Skeletal muscle cell (primary cell): ENCODE measurements at places on chromosomes 16 and 17.

GRCh38 chr17:35174835-35175334, 19.3 kb downstream of the SLC35G3 start:
- DNase-seq, result no peak

GRCh38 chr16:76583945-76584344, 306.7 kb downstream of the CNTNAP4 start:
- DNase-seq, result no peak

GRCh38 chr16:2971134-2971984, 2.2 kb downstream of the PAQR4 start:
- DNase-seq, result no peak

DNA sequence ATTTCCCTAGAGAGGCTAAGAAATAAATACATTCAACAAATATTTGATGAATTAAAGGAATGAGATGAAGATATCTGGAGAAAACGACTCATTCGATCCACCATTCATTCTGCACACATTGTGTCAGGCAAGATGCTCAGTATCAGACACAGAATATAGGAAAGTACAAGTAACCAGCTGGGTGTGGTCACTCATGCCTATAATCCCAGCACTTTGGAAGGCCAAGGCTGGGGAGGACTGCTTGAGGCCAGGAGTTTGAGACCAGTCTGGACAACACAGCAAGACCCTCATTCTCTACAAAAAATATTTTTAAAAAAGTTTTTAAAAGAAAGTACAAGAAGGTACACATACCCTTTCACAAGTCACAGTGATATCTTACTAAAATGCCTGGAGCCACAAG, 42.3 kb downstream of the CRLF3 start:
- no peak for DNase-seq

- DNase-seq, result no peak
Measured at GRCh38 chr16:72428681-72429376, 256.9 kb upstream of the PMFBP1 start.

DNA sequence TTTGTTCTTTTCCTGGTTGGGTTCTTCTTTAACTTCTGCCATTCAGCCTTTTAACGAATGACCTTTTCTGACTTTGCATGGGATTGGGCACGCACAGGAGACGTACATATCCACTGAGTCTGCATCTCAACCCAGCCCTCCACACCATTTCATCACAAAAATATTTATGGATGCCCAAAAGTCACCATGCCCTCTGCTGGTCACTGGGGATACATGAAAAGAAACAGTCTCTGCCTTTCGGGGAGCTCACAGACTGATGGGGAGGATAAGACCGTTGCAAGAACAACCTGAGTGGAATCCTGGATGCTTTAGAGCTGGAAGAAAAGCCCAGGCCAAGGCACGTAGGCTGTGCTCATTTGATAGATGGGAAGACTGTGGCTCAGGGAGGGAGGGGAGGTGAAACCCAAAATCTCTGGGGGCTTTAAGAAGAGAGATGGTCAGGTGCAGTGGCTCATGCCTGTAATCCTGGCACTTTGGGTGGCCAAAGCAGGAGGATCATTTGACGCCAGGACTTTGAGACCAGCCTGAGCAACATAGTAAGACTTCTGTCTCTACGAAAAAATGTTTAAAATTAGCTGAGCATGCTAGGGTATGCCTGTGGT, 7.9 kb upstream of the MT2A start:
- DNase-seq, result no peak
